ENCODE measurements at places on chromosomes 6 and 20. TPM values are rescaled to one million over a fixed set of nuclear protein-coding genes. Genes with fewer than 3 reads are reported as not detected.

- no peak for DNase-seq
These were observed 65.4 kb upstream of the SLCO4A1 start for GRCh38 chr20:62576815-62577489.

DNA sequence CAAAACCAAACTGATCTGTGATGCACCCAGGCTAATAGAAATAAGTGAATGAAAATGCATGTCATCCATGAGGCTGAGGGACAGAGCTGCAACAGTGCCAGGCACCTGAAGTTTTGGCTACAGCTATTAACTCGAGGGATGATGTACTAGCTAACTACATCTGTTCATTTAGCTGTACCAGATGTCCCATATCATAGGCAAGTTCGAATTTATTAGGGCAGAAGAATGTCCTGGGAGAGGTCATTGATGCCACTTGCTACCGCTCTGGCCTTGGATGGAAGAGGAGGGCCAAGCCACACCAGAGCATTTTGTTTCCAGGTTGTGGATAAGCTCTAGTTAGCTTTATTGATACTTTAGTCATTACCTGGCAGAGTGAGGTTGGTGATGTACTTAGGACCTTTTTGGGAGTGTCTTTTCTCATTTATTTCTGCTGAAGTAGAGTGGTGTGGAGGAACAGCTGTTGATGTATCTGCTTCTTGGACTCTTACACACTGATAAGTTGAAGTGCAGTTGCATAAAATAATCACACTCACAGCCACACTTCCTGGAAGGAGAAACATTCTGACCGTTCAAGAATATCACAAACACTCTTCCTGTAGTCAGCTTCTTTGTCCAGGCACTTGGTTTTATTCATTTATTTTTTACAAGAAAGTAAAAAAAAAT lies 8.2 kb downstream of the ZFAND3 start:
- DNase-seq = no peak

GRCh38 chr6:151992091-151992490 lies 184.6 kb downstream of the ESR1 start:
- DNase-seq = no peak

ROS1 gene
- under 0.01 TPM for total RNA-seq

ARFGEF3 gene
- 65.7 TPM for total RNA-seq

GRCh38 chr6:133584823-133585222 lies 304.1 kb upstream of the TCF21 start:
- no peak for DNase-seq

DNA sequence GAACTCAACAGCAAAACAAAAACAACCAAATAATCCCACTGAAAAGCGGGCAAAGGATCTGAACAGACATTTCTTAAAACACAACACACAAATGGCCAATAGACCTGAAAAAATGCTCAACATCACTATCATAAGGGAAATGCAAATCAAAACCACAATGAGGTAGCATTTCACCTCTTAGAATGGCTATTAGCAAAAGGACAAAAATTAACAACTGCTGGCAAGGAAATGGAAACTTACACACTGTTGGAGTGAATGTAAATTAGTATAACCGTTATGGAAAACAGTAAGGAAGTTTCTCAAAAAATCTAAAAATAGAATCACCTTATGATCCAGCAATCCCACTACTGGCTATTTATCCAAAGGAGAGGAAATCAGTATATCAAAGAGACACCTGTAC lies 20.9 kb downstream of the FAM8A1 start:
- DNase-seq = no peak
